ENCODE measurements at places on chromosomes 5 and 9. TPM values are rescaled to one million over a fixed set of nuclear protein-coding genes. Genes with fewer than 3 reads are reported as not detected.

DNAI1 gene
- 0.11 TPM for total RNA-seq

COL15A1 gene
- 1.1 TPM for total RNA-seq

COL5A1 gene
- 11.1 TPM for total RNA-seq

LURAP1L gene
- 20.0 TPM for total RNA-seq

SH3PXD2B gene
- total RNA-seq: 10.3 TPM

STRBP gene
- 10.3 TPM for total RNA-seq

CCDC183 gene
- 0.13 TPM for total RNA-seq

PCDHA13 gene
- 1.3 TPM for total RNA-seq

SPATA31D4 gene
- not detected for total RNA-seq

PLPP7 gene
- 8.4 TPM for total RNA-seq

ZBTB6 gene
- total RNA-seq: 7.4 TPM

SLC22A4 gene
- total RNA-seq: 6.7 TPM

C9 gene
- not detected for total RNA-seq

VCAN gene
- total RNA-seq: 1.1 TPM

SLC25A48 gene
- total RNA-seq: not detected

FAM240B gene
- not detected for total RNA-seq

SV2C gene
- total RNA-seq: not detected

ACOT12 gene
- not detected for total RNA-seq

IGFBPL1 gene
- not detected for total RNA-seq

KIF20A gene
- total RNA-seq: 61.7 TPM

ZDHHC11B gene
- total RNA-seq: 0.05 TPM

CMYA5 gene
- 0.21 TPM for total RNA-seq

NME5 gene
- total RNA-seq: not detected

PAEP gene
- total RNA-seq: 0.27 TPM

DND1 gene
- 1.2 TPM for total RNA-seq
